Activated T-helper 2 cell treated with anti-CD3 and anti-CD28 coated beads, Interferon-gamma antibody, Interleukin-2, Interleukin-4, amounts not matched to agents 10 μg/mL and 5 μg/mL and 100 μg/mL, durations not matched to agents 14 hours and 24 hours and 36 hours (primary cell): ENCODE measurements at places on chromosomes 12 and 14. TPM values are rescaled to one million over a fixed set of nuclear protein-coding genes. Genes with fewer than 3 reads are reported as not detected.

Gene LGALS3
- 14.8 and 18.7 TPM in 2 replicates for total RNA-seq

Gene CSRP2
- 0.84 and 3.5 TPM in 2 replicates for total RNA-seq

Gene AQP6
- total RNA-seq = not detected in 2 replicates

GRCh38 chr12:91896286-91897024, 249.2 kb downstream of the BTG1 start:
- no peak overlapping the region for H3K27ac ChIP-seq
- no peaks in the 10 kb centered on the region for H3K27me3 ChIP-seq
- H3K4me3 ChIP-seq = no peak overlapping the region

DNA sequence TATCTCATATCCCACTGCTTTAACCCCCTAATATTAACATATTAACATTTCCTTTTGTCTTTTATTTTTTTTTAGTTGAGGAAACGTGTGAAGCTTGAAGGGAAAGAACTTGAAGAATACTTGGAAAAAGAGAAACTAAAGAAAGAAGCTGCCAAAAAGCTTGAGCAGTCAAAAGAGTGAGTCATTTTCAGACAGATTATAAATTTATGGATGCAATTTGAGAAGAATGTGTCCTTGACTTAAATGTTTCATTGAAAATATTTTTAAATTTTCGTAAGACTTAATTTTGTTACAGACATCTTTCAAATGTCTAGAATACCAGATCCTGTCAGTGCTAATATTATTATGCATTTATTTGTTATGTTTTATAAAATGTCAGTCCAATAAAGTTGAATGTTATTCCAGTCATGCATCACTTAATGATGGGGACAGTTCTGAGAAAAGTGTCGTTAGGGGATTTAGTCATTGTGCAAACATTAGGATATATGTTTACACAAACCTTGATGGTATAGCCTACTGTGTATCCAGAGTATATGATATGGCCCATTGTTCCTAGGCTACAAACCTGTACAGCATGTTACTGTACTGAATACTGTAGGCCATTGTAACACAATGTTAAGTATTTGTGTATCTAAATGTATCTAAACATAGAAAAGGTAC, 32.6 kb downstream of the CPSF2 start:
- H3K27me3 ChIP-seq = no peaks in the 10 kb centered on the region
- no peak overlapping the region for H3K27ac ChIP-seq
- no peak overlapping the region for H3K4me3 ChIP-seq
- no peak for DNase-seq
- H3K36me3 ChIP-seq = peaks cover 71% of the 10 kb centered on the region

DNA sequence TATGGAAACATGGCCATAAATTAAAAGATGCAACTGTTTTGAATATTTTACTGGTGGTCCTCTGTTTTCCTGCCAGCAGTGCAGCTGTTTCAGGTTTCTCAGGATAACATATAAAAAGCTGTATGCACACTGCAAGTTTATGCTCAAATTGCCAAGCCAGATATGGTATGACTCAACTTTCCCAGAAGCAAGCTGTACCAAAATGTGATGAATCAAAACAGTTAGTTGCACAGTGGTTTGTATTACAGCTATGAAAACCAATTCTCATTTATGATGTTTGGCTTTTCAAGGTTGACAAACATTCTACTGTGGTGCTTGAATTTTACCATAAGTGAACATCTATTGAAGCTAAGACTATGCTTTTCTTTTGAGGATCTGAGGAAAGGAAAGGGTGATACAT, 15.5 kb downstream of the TRMT5 start:
- no peak for DNase-seq
- no peak overlapping the region for H3K4me3 ChIP-seq
- peak overlapping the region; percentile 55 for H3K27ac ChIP-seq
- H3K4me1 ChIP-seq = peaks cover 11% of the 10 kb centered on the region

GRCh38 chr12:104677441-104678089, 220.8 kb downstream of the CHST11 start:
- peaks cover 13% of the 10 kb centered on the region for H3K36me3 ChIP-seq
- H3K27me3 ChIP-seq = no peaks in the 10 kb centered on the region
- H3K27ac ChIP-seq = no peak overlapping the region
- H3K4me3 ChIP-seq = no peak overlapping the region
- H3K4me1 ChIP-seq = peaks cover 55% of the 10 kb centered on the region
